Left colon (tissue), 2 donors: ENCODE measurements at places on chromosomes 16 and 17.

DNA sequence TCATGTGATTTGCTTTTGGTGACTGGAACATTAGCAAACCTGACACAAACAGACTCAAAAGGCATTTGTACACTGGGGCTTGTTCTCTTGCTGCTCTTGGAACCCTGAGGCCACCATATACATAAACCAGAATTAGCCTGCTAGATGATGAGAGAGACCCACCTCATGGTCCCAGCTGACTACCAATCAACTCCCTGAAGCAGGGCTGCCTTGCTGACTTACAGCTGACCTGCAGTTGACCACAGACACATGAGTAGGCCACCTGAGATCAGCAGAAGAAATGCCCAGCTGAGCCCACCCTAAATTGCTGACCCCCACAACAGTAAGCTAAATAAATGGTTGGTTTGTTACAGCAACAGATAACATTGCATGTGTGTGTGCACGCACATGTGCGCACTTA lies 28.7 kb downstream of the BRIP1 start:
- DNase-seq: no peak

- peak; percentile 67 for DNase-seq
Observed at GRCh38 chr17:17781591-17782496, 54.9 kb downstream of the SREBF1 start.

- no peak for DNase-seq
Observed at GRCh38 chr17:82961366-82962162, 117.8 kb upstream of the METRNL start.

- DNase-seq: no peak
Observed at GRCh38 chr17:32517982-32518381, 31.2 kb downstream of the CDK5R1 start.

- no peak for DNase-seq
Observed at GRCh38 chr17:62085511-62086408, 20.7 kb upstream of the MED13 start.

GRCh38 chr17:56781906-56782305 lies 51.8 kb downstream of the C17orf67 start:
- no peak for DNase-seq

GRCh38 chr16:17397499-17397891 lies 73.3 kb downstream of the XYLT1 start:
- DNase-seq: peak; percentile 47

DNA sequence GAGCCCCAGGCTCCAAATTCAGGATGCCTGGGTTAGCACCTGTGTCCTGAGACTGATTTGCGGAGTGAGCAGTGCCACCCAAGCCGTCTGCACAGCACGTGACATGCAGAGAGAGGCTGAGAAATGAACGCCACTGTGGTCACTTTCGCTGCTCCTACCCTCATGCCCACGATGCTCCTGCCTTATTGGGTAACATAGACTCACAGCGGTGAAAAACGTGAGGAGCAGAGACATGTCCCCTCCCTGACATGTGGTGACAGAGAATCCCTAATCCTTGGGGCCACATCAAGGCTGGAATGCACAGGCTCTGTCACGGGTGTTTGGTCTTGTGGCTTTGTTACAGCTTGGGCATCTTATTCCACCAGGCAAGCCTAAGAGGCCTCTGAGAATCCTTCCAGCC lies 52.1 kb upstream of the CACNG5 start:
- DNase-seq: no peak

DNA sequence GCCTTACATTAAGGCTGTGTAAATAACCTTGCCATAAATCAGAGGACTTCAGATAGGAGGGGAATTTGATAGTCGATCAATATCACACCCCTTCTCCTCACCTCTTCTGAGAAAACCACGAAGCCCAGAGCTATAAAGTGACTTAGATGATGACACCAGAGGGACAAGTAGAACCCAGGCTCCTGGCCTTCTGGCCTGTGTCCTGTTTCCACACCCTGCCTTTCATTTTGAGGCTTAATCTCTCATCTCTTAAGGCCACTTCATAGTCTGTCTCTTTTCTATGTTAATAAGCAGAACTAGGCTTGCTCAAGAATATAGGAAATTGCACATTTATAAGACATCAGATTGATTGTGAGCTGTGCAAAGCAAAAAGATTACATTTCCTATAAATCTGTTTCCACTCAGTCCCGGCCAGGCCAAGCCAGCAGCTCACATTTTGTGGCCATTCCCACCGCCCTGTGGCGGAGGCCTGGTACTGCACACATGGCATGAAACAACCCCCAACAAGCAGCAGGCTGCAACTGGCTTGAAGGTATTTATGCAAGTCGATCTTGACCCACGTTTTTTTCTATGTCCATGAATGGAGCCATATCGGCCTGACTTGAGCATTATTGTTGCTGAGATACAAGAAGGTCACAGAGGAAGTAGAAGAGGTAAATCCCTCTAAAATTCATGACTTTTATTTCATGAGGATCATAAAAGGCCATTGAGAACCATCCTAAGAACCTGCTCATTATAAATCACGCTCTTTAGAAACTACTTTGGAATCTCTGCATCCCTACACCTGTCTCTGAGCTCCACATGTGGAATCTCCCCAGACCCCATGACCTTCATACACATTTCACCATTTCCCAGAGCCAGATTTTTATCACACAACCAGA lies 93.7 kb downstream of the PMP22 start:
- DNase-seq: peak; percentile 53

- DNase-seq: no peak
Observed at GRCh38 chr16:21194771-21195301, 16.5 kb downstream of the ZP2 start.

DNA sequence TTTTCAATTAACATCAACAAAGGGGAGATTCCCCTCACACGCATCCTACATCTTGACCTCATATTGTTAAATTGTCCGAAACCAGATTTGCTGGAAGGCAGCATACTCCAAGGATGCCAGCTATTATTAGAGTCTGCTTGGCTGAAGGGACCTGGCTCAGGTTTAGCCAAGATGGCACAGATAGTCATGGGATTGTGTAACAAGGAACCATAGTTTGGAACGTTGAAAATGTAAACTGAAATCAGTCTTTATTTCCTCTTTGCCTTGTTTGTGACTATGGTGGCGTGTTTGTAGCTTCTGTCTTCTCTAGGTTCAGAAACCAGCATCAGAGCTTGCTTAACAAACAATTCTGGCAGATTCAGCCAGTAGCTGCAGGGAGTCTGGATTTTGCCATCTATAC lies 5.9 kb downstream of the ARSG start:
- DNase-seq: no peak
